NCI-H1436 treated with DMSO at 0.1 percent for 48 hours (cell line): ENCODE measurements at places on chromosomes 3 and 15.

DNA sequence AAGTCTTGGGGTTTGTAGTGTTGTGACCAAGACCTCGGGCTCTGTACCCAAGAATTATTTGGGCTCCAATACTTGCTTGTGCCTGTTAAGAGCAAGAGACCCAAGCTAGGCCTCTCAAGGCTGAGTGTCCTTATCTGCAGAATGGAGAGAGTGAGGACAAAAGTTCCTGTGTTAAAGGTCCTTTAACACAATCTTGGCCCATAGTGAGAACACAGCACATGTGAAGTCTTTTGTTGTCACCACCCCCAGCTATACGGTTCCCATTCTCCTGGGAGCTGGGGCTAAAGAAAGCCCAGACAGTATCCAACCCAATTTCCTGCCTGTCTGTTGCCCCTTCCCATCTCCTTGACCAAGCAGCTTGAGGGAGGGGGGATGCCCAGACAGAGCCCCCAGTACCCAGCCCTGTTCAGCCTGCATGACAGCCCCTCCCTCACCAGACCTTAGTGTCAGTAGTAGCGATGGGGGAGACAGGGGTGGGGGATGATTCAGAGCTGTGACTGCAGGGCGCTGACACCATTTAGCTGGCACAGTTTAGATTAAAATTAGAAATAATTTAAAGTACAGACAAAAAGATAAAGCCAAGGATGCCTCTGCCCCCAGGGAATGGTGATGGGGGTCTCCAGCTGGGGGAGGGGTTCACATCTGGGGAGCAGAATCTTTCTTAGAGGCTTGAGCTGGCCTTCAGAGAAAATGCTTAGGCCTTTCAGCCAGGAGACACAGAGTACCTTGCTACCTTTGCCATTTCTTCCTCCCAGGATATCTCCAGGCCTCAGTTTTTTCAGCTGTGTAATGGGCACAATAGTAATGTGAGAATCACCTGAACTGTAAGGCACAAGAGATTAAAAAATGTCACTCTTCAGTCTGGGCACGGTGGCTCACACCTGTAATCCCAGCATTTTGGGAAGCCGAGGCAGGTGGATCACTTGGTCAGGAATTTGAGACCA is 2.7 kb downstream of the PRKCD start:
- DNase-seq, result no peak

GRCh38 chr3:141411251-141411771 is 43.0 kb downstream of the ZBTB38 start:
- no peak for DNase-seq

- DNase-seq, result no peak
These were observed 99.2 kb upstream of the TMC3 start for GRCh38 chr15:81473177-81473576.

GRCh38 chr3:39168156-39168780 is 14.9 kb upstream of the CSRNP1 start:
- DNase-seq, result no peak

DNA sequence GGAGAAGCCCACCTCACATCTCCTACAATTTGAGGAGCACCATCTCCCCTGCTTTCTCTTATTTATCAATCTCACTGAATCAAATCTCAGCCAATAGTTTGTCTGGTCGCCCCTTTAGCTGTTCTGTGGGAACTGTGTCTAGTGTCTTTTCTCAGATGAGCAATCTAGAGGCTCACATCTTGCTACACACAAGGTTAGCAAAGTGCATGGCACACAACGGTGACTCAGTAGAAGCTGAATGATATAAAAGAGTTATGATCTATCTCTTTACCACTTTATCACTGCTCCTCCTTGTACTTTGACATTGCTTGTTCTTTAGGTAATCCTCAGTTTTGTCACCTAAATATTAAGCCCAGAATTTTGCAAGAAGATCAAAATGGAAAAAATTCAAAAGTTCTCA is 16.8 kb upstream of the COLQ start:
- DNase-seq, result no peak

DNA sequence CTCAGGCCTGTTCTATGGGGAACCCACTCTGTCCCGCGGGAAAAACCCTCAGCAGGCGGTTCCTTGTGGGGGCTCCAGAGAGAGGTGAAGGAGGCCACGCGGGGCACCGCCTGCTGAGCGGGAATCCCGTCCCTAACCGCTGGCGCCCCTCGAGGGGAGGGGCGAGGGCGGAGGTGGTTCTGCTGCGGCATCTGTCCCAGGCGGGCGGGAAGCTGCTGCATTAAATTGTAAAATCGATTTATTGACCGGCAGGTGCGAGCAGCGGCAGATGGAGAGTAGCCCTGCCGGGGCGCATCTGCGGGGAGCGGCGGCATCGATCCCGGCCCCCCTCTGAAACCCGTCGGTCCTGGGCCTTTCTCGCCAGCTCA is 3.7 kb upstream of the DLL4 start:
- DNase-seq, result no peak

GRCh38 chr15:67917636-67918035 is 77.8 kb upstream of the RNU6-1 start:
- no peak for DNase-seq

- DNase-seq, result peak; percentile 13
These were observed at the start of gene CTNNB1 for GRCh38 chr3:41198950-41199865. TSS of gene CTNNB1 (plus strand) at chr3:41199505. CDS start at chr3:41224069, 24,564 bp downstream.

- no peak for DNase-seq
These were observed 54.2 kb downstream of the FLNB start for GRCh38 chr3:58062472-58062871.

DNA sequence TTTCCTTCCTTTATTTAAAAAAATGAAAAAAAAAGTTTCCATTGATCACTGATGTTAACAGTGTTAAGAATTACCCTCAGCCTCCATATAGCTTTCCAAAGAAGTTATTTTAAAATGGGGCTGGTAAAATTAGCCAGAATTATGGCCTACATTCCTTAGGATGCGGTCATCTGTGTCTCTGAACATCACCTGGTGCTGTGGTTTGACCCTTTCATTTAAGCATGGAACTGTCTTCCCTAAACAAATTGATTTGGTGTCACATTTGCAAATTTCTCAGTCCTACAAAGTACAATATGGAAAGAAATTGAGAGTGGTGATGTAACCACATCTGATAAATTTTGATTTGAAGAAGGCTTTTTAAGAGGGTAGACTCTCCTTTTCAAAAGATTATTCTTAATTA is 40.3 kb upstream of the ZPLD1 start:
- no peak for DNase-seq

- no peak for DNase-seq
These were observed 117.8 kb downstream of the OXNAD1 start for GRCh38 chr3:16382845-16383244.

DNA sequence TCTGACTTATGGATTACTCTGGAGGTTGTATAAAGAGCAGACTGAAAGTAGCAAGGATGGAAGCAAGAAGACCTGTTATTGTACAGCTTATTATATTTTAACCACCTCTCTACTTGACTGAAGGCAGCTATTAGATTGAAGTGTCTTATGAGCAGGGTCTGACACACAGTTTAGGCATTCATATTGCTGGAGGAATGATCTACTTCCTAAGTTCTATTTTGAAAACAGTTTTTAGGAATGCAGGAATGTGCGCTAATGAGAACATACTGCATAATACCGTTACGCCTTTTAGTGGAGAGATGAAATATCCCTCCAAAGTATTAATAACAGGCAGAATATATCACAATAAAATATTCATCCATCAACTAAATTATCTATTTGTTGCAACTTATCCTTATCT is 193.3 kb downstream of the ISL2 start:
- DNase-seq, result no peak

- peak; percentile 81 for DNase-seq
These were observed 37.3 kb downstream of the USF3 start for GRCh38 chr3:113659101-113659541.

DNA sequence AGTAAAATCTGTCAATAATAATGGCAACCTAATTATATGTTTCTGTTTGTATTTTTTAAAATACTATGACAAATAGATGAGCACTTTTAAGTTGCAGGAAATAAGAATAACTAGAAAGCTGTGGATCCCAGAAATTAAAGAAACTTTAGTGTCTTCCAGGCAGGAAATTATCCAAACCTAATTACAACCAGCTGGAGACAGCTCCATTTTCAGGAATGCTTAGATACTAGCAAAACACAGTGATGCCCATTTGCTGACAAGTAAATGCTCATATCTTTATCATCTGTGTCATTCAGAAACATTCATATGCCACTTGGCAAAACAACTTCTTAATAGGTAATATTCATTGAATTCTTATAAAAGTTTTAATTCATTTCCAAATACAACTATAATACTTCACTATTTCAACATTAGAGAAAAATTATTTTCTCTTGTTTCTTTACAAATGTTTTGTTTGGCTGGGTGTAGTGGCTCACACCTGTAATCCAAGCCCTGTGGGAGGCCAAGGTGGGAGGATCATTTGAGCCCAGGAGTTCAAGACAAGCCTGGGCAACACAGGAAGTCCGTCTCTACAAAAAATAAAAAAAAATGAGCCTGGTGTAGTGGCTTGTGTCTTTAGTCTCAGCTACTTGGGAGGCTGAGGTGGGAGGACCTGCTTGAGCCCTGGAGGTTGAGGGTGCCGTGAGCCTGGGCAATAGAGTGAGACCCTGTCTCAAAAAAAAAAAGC is 169.1 kb upstream of the TSPAN3 start:
- no peak for DNase-seq

DNA sequence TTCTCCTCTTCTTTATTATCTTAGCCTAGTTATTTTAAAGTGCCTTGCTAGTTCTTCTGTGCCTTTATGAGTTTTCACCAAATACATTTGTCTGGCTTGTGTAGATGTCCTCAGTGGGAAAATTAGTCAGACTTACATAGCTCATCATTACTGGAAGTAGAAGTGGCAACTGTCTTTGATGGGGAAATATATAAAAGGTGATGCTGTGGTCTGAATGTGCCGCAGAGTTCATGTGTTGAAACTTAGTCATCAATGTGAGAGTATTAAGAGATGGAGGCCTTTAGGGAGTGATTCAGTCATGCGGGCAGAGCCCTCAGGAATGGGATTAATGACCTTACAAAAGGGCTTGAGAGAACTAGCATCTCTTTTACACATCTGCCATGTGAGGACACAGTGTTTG is 6.4 kb upstream of the ERICH6 start:
- no peak for DNase-seq

- DNase-seq, result no peak
These were observed 102.0 kb downstream of the IL12A start for GRCh38 chr3:160090653-160091052.

DNA sequence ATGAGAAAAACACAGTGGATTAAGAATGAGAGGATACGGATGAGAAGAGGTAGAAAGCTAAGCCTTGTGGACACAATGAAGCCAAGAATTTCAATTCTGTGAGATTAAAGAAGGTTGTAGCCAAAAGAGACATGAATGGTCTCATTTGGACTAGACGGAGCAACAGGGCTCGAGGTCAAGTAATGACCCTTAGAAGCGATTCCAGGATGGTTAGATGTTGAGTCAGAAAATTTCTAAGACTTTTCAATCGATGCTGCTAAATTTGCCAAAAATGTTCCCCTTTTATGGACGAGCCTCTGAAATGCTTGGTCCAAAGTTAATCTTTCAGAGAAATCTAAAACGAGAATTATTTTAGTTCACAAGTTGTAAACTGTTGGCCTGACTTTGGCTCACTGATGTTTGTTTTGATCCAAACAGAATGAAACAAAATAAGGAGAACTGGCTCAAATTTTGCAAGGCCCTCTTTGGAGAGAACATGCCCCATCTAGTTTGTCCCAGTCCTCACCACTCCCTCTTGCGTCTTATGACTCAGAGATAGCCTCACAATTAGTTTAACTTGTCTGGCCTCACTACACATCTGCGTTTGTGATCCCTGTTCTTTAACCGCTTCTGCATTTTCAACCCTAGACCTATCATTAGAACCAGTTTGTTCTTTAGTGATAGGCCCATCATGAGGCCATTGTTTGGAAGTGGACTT is 235.5 kb downstream of the PDZRN3 start:
- DNase-seq, result no peak

GRCh38 chr3:33358172-33358781 is 81.0 kb downstream of the FBXL2 start:
- DNase-seq, result no peak

DNA sequence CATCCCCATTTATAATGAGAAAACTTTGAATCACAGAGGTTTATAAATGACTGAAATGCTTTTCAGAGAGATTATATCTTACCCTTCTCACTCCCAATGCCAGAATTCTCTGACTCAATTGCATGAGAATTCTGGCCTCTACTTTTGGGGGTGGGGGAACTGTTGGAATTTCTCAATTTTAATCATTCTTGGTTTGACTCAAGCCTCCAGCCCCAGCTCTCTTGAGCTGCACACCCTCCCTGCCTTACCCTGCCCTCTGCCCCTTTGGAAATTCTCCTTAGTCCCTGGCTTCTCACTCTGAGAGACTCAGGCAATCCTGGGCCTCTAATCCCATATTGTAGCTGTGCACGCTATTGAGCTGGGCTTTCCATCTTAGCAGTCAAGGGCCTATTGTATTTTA is 44.2 kb downstream of the ZNF589 start:
- DNase-seq, result no peak

DNA sequence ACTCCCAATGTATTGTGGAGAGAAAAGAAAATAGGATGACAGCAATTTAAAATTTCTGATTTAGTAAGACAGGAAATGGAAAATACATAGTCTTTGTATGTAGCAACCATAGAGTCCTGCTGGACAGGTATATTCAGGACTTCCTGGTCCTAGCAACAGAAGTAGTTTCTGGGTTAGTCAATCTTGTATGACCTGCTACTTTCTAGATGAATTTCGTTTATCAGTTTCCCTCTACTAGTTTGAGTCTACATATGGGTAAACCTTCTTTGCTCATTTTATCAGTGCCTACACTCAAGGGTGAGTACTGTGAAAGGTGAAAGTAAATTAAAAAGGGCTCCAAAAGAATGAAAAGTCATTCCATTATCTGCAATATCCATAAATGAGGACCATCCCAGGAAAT is 309.8 kb downstream of the UNC13C start:
- no peak for DNase-seq

GRCh38 chr15:40087068-40087810 is 21.4 kb downstream of the BMF start:
- no peak for DNase-seq

DNA sequence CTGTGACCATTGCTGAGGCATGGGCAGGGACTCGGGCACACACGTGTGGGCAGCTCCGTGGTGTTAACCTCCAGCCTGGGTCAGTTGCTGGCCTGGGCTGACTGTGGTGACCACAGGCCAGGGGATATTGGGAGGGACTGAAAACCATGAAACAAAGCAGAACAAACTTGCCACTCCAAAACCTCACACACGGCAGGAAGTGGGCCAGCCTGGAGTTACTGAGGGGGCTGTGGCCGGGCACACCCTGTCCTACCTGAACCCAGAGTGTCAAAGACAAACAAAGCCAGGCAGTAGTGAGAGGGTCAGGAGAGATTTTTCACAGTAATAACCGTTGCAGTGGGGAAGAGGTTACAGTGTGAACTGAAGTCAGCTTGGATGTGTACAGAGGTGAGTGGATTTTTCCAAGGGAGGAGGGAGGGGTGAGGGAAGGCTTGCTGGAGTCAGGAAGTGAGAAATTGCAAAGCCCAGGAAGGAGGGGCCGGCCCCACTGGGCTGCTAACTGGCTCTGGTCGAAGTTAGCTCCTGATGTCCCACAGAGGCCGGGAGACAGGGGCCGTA is 40.0 kb upstream of the ATP10A start:
- no peak for DNase-seq

DNA sequence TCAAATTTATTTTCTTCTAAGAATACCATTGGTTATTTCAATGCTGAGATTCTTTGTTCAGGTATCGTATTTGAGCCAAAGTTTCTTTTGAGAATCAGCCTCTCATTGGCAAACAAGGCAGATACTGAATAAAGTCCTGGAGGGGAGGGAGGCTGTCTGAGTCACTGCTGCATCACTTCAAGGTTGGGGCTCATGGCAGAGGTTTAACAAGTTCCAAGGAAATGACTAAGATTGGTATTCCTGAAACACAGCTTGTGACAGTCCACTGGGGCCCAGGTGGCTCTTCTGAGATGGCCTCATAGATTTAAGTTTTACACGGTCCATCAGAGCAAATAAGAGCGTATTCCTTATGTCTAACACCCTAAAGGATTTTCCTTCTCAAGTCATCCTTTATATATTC is 213.8 kb upstream of the STAC start:
- DNase-seq, result no peak
